ENCODE measurements at places on chromosomes 13 and 19.

DNA sequence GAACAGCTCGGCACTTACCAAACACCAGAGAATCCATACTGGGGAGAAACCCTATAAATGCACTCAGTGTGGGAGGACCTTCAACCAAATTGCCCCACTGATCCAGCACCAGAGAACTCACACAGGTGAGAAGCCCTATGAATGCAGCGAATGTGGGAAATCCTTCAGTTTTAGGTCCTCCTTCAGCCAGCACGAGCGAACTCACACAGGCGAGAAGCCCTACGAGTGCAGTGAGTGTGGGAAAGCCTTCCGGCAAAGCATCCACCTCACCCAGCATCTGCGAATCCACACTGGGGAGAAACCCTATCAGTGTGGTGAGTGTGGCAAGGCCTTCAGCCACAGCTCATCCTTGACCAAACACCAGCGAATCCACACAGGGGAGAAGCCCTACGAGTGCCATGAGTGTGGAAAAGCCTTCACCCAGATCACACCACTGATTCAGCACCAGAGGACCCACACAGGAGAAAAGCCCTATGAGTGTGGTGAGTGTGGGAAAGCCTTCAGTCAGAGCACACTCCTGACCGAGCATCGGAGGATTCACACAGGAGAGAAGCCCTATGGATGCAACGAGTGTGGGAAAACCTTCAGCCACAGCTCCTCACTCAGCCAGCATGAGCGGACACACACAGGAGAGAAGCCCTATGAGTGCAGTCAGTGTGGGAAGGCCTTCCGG lies 8.3 kb downstream of the ZNF135 start:
- no peak for DNase-seq

GRCh38 chr13:102267191-102267590 lies 134.7 kb downstream of the FGF14 start:
- no peak for DNase-seq

GRCh38 chr19:39731685-39732084 lies 6.1 kb downstream of the CLC start:
- no peak for DNase-seq

- no peak for DNase-seq
Measured at GRCh38 chr13:111911121-111911720, 155.7 kb upstream of the SOX1 start.

DNA sequence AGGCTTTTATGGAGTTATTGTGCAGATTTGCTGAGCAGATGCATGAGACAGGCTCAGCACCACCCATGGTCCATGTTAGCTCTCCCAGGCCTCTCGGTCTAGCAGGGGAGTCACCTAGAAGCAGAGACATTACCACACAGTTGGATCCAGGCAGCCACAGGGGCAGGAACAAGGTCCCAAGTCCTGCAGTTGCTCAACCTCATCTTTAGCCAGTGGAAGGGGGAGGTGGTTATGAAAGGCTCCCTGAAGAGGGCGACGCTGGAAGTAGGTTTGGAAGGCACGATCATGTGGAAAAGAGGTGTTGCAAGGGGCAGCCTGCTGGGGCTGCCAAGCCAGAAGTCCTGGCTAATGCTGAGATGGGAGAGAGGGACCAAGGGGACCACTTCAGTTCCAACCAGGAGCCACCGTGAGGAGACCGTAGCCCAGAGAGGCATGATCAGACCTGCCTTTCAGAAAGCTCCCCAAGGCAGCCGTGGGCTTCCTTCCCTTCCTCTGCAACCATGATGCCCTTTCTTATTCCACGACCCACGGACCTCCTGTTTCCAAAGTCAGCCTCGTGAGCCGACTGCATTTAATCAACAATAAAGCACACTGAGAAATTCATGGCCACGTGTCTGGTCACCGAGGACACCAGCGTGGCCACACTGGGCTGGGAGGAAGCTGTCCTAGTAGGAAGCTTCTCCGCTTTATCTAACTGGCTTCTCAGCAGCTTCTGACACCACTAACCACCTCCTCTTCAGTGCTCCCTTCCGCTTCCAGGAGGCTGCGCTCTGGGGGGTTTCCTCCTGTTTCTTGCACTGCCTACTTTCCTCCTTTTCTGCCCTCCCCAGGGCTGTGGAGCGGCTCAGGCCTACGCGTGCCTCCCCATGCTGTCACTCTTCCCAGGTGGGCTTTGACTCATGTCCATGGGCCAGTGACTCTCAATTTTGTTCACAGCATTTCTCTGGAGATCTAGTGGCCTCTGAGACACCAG lies 2.6 kb downstream of the AP1M1 start:
- DNase-seq: no peak

- no peak for DNase-seq
Measured at GRCh38 chr13:40492511-40492910, 173.9 kb downstream of the FOXO1 start.

DNA sequence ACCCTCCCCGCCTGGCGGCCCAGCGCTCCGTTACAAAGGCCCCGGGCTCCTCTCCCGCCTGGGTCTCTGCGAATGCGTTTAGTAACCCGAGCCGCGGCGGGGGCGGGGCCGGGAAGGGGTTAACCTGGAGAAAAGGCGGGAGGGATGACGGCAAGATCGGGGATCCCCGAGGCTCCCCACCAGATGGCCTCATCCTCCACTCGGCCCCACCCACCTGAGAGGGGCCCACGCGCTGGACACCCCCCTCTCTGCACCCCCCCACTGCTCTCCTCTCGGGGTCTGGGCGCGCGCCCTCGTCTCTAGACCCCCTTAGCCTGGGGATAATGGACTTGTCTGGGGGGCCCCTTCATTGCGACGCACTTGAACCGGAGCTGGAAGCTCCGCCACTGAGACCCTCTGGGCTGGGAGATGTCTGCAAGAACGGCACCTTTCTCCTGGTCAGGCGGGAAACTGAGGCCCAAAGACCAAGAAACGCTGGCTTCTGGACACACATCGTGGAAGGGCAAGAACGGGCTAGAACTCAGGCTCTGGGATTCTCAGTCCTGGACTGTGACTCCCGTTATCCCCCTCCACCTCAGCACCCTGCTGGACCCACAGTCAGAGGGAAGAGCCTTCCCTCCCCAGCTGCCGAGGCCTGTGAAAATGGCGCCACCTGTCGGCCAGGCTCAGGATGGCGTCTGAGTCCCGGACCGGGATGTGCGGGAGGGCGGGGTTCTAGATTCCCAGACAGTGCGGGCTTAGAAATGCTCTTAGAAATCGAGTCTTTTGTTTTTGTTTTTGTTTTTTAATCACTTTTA lies 2.9 kb upstream of the LTBP4 start:
- peak; percentile 12 for DNase-seq

DNA sequence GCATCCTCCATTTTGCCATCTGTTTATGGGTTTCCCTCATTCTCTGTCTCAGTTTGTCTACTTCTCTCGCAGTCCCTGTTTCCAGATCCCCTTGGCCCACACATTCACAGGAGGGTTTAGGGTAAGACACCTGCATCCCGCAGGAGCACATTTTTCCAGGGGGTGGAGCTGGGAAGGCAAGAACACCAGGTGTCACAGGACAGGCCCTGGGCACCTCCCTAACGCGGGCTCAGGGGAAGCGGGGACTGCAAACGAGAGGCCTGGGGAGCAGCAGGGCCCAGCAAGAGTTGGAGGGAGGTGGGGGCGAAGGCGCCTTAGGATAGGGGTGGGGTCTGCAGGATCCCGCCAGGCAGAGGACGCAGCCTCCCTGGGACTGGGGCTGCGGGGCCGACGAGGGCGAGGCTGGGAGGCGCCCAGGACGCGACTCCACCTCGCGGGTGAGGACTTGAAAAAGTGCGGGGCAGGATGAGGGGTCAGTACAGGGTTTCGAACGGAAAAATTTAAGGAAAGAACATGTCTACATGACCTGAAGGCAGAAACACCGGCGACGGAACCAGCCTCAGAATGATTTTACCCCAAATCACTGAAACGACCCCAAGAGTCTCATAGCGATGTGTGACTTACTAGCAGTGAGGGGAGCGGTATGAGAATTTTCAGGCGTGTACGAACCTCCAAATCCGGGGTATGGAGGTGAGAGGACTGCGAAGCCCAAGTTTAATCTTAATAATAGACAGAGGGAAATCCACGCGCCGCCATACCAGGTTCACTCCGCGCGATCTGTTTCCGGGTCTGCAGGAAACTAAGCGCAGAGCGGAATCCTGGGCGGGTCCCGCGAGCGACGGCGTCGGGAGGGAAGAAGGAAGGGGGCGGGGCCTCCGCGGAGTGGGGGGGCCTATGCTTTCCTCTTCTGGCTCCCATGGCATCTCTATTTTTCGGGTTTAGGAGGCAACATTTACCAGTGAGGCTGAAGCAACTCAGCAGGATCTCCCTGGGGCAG lies 7.1 kb upstream of the ERVV-2 start:
- no peak for DNase-seq

- DNase-seq: peak; percentile 81
Measured at GRCh38 chr19:5827891-5828660, 11.4 kb downstream of the FUT6 start.

GRCh38 chr13:23427342-23427843 lies 6.1 kb downstream of the SACS start:
- DNase-seq: no peak

GRCh38 chr13:52884429-52885010 lies 36.1 kb upstream of the PCDH8 start:
- DNase-seq: no peak

DNA sequence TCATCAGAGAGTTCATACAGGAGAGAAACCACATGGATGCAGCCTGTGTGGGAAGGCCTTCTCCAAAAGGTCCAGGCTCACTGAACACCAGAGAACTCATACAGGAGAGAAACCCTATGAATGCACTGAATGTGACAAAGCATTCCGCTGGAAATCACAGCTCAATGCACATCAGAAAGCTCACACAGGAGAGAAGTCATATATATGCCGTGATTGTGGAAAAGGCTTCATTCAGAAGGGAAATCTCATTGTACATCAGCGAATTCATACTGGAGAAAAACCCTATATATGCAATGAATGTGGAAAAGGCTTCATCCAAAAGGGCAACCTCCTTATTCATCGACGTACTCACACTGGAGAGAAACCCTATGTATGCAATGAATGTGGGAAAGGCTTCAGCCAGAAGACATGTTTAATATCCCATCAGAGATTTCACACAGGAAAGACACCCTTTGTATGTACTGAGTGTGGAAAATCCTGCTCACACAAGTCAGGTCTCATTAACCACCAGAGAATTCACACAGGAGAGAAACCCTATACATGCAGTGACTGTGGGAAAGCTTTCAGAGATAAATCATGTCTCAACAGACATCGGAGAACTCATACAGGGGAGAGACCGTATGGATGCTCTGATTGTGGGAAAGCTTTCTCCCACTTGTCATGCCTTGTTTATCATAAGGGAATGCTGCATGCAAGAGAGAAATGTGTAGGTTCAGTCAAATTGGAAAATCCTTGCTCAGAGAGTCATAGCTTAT lies 17.7 kb downstream of the ZNF613 start:
- no peak for DNase-seq

- no peak for DNase-seq
Measured at GRCh38 chr13:76116751-76117360, 480.7 kb downstream of the LMO7 start.

GRCh38 chr13:108342369-108343289 lies 73.1 kb downstream of the TNFSF13B start:
- no peak for DNase-seq

- peak; percentile 62 for DNase-seq
Measured at GRCh38 chr19:8158411-8159074, 9.2 kb upstream of the FBN3 start.

DNA sequence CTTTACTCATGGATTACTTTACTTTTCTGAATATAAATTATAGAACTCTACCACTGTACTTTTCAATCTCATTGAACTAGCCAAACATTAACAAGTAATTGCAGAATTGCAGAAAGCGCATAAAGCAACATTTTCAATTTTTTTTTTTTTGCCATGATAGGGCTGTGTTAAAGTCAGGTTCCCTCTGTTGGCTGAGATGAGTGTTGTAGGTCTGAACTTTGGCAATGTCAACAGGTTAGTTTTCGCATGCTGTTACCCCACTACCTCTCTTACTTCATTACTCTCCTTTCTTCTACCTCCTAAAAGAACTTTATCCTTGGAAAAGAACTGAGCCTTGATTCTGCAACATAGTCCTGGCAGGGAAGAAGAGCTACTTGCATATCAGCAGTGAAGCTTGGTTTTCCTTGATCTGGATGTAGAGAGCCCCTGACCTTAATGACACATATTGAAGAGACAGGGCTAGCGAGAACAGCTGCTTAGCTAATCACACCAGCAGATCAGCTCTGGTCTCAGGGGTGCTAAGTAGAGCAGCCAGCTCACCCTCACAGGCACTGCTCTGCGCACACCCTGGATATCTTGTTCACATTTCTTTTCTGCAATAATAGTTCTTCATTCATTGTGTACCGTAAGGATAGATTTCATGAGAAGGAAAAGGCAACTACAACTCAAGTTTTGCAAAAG lies 119.5 kb downstream of the FLT1 start:
- no peak for DNase-seq
